ENCODE measurements at places on chromosomes 3 and 15.

DNA sequence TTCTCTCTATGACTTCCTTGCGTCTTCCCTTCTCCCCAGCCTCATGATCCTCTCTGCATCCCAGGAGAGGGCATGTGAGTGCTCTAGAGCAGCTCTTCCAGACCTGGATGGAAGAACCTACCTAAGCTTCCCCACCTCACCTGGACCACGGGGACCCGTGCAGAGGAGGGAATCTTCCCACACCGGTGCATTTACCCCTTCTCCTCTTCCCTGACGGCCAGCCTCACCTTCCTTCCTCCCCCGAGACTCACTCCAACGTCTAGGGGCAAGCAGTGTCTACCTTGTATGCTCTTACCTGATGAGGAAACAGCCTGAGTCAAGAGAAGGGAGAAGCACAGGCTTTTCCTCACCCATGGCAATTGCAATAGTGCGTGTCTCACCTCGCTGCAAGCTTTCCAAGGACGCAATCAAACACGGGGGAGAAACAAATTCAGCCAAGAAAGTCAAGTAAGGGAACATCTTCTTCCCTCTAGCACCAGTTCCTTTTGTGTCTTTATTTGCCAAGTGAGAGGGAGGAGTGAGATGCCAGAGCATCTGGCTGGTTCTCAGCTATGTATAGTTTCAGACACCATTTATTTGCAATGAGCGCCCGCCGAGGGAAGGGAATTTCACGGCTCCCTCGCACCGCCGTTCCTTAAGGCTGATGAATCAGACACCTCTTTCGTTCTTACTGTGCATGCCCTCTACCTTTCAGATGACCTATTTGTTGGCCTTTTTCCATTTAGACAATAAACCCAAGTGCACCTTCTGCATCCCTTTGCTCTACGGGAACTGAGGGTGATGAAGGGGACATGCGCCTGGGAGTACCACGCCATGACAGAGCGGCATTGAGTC, 1.8 kb upstream of the CCR9 start:
- DNase-seq: no peak

DNA sequence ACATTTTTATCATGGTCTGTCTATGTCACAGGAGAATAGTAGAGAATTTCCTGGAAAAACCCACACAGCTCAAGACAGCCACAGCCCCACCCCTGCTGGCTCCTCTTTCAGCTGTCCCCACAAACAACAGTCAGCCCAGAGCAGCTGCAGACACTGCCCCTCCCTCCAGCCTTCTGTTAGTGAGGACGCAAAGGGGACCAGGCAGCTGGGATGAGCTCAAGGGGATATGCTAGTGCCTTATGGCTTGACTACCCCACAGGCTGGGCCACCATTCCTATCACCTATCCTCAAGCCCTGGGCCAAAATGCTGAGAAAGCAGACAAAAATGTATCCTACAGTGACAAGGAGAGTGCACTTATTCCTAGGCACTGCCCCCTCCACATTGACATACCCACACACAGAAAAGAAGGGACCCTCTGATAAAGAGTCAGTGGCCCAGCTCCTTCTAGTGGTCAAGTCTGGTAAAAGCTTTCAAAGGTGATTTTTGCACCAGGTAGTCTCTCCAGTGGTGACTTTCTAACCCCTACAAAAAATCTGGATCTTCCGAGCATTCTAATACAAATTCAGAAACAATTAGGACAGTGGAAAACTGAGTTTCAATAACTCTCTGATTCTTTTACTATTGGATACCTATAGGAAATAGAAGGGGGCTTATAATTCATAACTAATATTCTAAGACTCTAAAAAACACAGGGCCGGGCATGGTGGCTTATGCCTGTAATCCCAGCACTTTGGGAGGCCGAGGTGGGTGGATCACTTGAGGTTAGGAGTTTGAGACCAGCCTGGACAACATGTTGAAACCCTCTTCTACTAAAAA, 3.0 kb upstream of the MAP1A start:
- peak; percentile 63 for DNase-seq

DNA sequence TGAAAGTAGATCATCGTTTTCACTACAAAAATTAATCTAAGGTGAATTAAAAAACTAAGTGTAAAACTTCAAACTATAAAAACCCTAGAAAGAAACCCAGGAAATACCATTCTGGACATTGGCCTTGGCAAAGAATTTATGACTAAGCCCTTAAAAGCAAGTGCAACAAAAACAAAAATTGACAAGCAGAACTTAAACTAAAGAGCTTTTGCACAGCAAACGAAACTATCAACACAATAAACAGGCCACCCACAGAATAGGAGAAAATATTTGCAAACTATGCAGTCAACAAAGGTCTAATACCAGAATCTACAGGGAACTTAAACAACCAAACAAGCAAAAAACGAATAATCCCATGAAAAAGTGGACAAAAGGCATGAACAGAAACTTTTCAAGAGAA, 302.0 kb downstream of the CHST2 start:
- no peak for DNase-seq

GRCh38 chr3:43759297-43759782, 68.6 kb downstream of the ABHD5 start:
- peak; percentile 9 for DNase-seq

DNA sequence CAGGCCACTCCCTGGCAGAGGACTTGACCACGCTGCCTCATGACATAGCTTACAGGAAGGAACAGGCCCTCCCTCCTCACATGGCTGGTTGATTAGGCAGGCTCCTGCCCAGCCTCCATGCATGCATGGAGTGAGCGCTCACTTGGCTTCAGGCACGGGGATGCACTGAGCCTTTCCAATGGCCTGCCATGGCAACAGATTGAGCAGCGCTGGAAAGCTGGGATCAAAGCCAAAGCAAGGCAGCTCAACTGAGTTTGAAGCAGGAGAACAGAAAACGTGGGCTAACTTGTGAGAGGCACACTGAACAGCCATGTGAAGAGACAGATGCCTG, 5.9 kb upstream of the GRAMD2A start:
- DNase-seq: no peak

- peak; percentile 21 for DNase-seq
Measured at GRCh38 chr3:132210476-132211346, 106.5 kb upstream of the ACP3 start.

GRCh38 chr3:14507305-14507741, 32.8 kb downstream of the GRIP2 start:
- no peak for DNase-seq

DNA sequence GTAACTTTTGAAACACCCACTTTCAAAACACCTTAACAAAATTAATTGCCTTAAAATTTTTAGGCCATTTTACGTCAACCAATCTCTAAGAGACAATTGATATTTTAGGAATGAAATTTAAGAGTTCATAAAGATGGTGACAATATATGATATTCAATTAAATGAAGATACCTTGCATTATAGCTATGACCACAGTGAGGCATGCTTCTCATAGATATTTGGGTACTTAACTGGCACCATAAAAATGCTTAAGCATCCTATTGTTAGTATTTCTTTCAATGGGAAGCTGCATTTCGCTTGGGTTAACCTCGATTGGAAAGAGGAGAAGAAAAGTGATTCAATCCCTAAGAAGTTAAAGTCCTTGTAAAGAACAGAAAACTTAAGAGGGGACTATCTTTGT, 209.0 kb downstream of the GAP43 start:
- no peak for DNase-seq

DNA sequence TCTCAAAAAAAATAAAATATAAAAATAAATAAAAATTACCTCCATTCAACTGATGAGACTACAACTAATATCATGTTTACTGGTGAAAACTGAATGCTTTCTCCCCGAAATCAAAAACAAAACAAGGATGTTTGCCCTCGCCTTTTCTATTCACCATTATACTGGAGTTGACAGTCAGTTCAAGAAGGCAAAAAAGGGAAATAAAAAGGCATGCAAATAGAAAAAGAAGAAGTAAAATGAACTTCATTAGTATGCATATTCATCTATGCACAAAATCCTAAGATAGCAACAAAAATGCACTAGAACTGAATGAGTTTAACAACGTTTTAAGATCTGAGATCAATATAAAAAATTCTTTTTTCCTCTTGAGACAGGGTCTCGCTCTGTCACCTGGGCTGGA, 72.7 kb upstream of the FAM174B start:
- DNase-seq: no peak

- no peak for DNase-seq
Measured at GRCh38 chr3:48855681-48856447, 8.2 kb upstream of the PRKAR2A start.

DNA sequence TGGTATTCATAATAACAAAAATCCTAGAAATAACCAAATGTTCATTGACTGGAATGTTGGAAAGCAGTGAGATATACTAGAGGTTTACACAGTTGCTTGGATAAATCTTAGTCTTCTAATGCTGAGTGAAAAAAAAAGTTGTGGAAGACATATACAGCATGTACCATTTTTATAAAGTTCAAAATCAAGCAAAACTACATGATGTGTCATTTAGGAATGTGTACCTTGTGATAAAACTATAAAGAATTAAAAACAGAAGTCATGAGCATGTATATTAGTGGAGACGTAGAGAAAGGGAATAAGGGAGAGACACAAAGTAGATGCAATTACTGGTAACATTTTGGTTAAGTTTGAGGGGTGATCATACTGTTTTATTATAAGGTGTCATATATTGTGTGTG, 45.2 kb downstream of the FBXL2 start:
- DNase-seq: no peak

DNA sequence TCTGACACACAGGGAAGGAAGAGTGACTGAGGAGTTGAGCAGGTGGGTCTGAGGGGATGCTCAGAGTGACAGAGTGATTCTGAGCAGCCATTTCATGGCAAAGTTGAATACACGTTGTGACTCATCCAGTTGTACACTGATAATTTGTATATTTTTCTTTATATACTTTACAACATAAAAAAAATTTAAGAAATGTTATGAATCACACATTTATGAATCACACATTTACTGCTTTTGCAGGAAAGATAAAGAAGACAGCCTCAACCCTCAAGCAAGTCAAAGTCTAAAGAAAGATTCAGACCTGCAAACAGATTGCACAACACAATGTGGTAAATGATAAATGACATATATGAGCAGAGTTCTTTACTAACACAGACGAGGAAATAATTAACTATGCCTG, 21.0 kb upstream of the CHMP2B start:
- no peak for DNase-seq

DNA sequence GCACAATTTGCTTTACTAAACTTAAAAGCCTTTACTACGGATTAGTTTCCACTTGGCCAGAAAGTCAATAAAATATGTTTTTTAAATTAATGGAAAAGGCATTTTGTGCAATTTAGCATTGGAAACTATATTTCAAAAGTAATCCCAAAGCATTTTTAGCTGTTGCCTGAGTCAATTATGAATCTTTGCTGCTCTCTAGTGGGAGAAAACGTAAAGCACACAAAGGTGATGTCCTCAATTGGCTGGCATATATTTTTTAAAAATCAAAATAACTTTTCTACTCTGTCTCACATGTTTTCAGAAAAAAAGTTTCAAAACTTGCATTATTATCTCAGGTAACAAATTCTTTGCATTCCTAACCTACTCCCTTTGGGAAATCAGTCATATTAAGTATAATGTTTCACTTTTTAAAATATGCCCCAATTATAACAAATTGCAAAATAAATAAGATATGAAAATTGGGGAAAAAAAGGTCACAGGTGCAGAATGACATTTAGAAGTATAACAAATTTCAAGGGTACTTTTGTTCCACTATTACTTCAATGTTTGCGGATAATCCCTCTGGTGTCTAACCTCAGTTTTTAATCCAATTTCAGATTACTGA, 47.2 kb upstream of the TEX55 start:
- peak; percentile 16 for DNase-seq

- DNase-seq: peak; percentile 66
Measured at GRCh38 chr3:134211797-134212196, 38.9 kb downstream of the RYK start.

DNA sequence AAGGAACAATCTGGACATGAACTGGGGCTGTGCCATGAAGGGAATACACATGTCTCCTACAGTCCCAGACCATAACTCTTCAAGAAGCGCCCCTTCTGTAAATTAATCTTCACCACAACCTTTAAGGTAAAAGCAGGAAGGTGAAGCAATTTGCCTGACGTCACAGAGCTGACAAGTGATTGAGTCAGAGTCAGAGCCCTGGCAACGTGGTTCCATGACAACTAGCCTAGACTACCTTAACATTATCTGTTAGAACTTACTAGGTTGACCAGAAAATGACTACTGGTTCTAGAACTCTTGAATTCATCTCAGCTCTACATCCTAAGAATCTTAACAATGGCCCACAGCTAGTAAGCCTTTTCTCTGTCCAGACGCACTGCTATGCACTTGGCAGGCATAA, 124.6 kb downstream of the NTRK3 start:
- no peak for DNase-seq

GRCh38 chr3:53921296-53921695, 29.6 kb upstream of the SELENOK start:
- DNase-seq: peak; percentile 3

DNA sequence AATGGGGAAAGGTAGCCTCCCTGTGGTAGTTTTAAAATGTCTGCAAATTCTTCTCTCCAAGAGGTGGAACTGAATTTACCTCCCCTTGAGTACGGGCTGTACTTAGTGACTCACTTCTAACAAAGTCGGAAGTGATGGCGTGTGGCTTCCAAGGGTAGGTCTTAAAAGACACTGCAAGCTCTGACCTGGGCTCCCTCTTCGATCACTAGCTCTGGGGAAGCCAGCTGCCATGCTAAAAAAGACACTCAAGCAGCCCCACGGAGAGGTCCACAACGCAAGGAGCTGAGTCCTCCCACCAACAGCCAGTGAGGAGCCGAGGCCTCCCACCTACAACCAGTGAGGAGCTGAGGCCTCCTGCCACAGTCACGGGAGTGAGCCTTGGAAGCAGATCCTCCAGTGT, 122.0 kb upstream of the HACD2 start:
- DNase-seq: no peak

GRCh38 chr15:96054621-96055020, 275.9 kb upstream of the NR2F2 start:
- DNase-seq: no peak

- no peak for DNase-seq
Measured at GRCh38 chr3:124600765-124601164, 129.5 kb upstream of the UMPS start.

DNA sequence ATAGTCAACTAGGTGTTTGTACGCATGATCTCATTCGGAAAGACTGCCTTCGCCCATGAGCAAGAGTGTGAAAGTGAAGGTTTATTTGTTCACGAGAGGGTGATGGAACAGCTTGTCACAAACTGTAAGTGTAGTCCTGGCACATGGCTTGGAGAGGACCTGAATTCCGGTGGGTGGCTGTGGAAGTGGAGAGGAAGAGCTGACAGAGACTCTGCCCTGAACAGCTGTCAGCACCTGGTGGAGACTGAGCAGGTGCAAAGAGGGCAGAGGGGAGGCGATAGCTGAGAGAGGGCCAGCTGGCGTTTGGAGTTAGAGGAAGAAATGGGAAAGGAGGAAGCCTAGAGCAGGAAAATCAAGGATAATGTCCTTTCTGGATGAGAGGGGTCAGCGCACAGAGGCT, 155.7 kb downstream of the EEFSEC start:
- no peak for DNase-seq

DNA sequence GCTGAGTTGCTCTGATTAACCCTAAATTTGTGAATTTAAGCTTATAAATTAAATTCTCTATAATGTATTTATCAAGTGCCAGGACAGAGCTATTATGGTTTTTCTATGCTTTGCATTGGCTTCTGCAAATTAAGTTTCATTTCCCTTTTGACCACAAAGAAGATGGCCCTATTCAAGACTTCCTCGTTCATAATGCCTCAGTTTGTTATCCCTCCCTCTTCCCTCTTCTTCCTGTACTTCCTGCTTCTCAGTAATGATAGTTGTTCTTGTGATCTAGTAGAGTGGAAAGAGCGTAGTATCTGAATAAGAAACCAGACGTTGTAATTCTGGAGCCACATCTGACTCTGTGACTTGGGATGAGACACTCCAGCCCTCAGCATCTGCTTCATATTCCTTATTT, 118.7 kb downstream of the CACNA1D start:
- no peak for DNase-seq

GRCh38 chr3:107425033-107425432, 47.8 kb downstream of the CCDC54 start:
- DNase-seq: no peak

Data from erythroblast (primary cell).